ENCODE measurements at places on chromosomes 7 and 10. TPM values are rescaled to one million over a fixed set of nuclear protein-coding genes. Genes with fewer than 3 reads are reported as not detected.

COA1 gene
- total RNA-seq = 43.2 TPM

ADARB2 gene
- total RNA-seq = 3.2 TPM

MYH16 gene
- total RNA-seq = not detected

CALD1 gene
- total RNA-seq = 2,150 TPM

TUBAL3 gene
- not detected for total RNA-seq

ANKRD61 gene
- total RNA-seq = not detected

NRCAM gene
- 1.8 TPM for total RNA-seq

CHST15 gene
- 57.9 TPM for total RNA-seq

EPO gene
- total RNA-seq = not detected

DNA sequence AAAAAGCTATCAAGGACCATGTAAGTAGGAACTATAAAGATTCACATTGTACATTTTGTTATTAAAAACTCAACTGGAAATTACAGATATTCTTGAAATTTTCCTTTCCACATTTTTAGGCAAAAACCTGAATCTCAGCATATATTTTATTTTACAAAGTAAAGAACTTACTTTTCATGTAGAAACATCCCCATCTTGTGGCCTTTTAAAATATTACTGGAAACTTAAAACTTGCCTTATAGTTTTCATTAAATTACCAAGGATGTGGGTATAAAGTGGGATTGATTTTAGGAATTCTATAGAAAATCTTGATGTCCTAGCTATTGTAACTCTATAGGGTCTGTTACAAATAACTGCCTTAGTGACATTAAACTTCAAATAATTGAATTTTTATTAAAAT, 10.6 kb downstream of the DBF4 start:
- DNase-seq = no peak

- no peak for DNase-seq
These were observed 128.7 kb upstream of the LYZL1 start for GRCh38 chr10:29160150-29160617.

GRCh38 chr7:40674316-40674715, 539.5 kb downstream of the SUGCT start:
- no peak for DNase-seq

GRCh38 chr7:69732203-69732602, 133.9 kb downstream of the AUTS2 start:
- no peak for DNase-seq

DNA sequence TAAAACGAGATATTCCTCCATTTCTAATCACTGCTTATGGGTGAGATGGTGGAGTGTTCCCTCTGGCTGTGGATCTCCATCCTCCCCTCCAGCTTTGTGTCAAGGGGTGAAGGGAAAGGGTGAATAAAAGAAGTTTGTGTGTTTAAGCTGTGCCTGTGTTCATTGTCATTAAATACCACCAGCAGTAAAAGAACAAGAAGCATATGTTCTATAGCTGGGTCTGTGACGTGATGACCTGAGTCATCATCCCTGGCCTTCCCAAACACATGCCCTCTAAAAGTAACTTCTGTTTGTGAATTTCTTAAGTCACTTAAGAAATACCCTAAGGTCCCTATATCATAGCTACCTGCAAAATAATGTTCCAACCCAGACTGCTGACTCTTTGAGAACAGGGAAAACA, 104.9 kb downstream of the PPP1R17 start:
- no peak for DNase-seq

GRCh38 chr10:13840036-13840435, 253.3 kb downstream of the PRPF18 start:
- DNase-seq = no peak

- no peak for DNase-seq
These were observed 11.5 kb downstream of the MINDY4 start for GRCh38 chr7:30782690-30783089.

GRCh38 chr10:79116801-79117723, 48.3 kb downstream of the ZMIZ1 start:
- DNase-seq = peak; percentile 86

DNA sequence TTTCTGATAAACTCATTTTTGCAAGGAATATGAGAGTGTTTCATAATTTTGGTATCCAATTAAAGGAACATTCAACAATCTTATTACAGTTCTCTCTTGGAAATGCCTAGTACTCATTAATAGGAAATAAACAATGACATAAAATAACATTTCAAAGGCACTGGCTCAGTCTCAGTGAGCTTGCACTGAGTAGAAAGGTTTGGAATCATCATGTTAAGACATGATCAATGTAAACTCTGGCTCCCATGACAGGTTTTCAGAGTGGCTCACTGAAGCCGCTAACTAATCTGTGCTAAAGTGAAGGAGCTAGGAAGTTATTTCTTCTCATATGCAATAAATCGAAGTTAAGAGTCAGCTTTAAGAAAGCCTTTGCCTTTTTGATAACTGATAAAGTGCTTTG, 203.3 kb upstream of the HGF start:
- no peak for DNase-seq

DNA sequence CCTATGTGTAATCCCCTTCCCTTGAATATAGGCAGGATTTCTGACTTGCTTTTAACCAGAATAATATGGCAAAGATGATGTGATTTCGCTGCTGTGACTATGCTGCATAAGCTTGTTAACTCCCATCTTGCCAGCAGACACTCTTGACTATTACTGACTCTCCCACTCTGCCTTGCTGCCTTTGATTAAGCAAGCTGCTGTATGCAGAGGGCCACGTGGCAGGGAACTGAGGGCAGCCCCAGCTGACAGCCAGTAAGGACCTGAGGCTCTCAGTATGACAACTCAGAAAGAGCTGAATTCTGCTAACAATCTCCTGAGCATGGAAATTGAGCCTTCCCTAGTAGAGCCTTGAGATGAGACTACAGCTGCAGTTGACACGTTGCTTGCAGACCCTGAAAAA, 279.4 kb upstream of the CACNA2D1 start:
- DNase-seq = no peak

GRCh38 chr7:49995681-49996080, 97.4 kb downstream of the ZPBP start:
- DNase-seq = no peak

DNA sequence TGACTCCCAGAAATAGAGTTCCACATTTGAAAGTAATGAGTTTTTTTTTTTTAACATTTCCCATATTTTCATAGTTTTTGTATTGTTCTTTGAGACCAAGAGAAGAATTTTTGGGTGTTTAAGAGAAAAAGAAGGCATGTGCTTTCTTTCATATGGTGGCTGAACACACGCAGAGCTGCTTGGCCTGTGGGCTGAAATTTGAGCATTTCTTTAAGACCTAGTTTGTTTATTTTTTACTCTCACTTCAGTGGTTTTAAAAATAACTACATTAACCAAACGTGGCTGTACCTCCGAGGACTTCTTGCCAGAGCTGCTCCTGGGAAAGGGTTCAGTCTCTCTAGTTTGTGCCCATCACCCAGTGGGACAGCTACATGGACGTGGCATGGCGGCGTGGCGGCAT, 58.3 kb downstream of the INPP5A start:
- no peak for DNase-seq

- DNase-seq = no peak
These were observed 157.6 kb downstream of the GRK5 start for GRCh38 chr10:119364645-119365600.

GRCh38 chr7:78124216-78124615, 325.6 kb downstream of the PHTF2 start:
- DNase-seq = no peak

DNA sequence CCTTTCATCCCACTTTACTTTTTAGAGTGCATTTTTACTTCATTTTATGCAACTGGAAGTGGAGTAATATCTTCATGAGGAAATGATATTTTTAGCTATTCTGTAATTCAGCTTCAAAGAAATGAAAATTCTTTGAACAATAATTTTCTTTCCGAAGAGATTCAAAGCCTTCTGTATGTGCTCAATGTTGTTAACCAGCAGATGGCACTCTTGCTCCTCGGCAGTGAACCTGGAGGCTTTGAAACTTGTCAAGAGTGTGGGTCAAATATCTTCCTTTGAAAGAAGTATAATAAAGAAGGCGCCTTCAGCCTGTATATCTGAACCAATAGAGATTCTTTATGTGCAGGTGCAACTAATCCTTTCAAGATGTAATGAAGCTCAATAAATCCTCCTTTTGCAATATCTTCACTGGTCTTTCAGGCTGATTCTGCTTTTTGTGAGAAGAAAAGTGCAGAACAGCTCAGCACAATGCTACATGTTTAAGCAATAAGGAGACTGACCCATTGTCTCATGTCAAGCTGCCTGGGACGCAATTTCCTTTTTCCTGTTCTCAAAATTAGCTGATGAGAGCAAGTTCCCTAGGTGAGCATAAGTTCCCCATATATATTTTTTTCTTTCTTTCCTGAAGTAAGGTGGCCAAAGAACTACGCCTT, 258.4 kb downstream of the SEMA3A start:
- DNase-seq = peak; percentile 72

DNA sequence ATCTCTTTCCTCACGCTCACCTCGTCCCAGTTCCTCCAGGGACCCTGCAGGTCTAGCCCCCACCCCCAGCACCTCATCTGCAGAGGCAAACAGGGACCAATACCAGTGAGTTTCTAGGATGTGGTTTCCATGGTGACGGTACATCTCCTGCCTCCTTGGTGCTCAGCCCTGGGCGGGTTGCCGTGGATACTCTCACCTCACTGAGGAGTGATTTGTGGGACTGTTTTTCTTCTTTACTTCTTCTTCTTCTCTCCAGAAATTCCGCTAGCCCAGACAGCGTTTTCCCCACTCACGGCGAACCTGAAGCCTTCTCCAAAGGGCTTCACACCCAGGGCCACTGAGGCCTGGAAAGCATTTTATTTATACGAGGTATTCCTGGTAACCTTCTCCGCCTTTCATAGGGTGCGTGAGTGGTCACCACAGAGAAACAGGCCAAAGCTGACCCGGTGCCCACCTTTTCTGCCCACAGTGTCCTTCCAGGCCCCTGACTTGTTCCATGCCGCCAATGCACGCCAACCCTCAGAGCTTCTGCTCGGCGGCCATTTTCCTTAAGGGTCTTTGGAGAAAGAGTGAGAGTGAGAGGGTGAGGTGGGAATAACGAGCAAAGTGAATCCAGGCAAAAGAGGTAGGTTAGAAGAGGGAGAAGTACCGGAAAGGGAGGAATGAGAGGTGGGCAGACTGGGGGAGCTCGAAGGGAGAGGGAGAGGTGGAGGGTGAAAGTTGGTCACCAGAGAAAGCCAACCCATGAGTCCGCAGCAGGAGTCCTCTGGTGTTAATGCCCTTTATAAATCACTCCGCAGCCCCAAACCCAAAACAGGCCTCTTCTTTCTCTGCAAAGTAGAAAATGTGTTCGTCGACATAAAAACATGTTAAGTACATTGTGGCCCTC, 15.5 kb downstream of the FAM241B start:
- peak; percentile 46 for DNase-seq

- DNase-seq = no peak
These were observed 94.2 kb upstream of the PRKCQ start for GRCh38 chr10:6674291-6674690.

DNA sequence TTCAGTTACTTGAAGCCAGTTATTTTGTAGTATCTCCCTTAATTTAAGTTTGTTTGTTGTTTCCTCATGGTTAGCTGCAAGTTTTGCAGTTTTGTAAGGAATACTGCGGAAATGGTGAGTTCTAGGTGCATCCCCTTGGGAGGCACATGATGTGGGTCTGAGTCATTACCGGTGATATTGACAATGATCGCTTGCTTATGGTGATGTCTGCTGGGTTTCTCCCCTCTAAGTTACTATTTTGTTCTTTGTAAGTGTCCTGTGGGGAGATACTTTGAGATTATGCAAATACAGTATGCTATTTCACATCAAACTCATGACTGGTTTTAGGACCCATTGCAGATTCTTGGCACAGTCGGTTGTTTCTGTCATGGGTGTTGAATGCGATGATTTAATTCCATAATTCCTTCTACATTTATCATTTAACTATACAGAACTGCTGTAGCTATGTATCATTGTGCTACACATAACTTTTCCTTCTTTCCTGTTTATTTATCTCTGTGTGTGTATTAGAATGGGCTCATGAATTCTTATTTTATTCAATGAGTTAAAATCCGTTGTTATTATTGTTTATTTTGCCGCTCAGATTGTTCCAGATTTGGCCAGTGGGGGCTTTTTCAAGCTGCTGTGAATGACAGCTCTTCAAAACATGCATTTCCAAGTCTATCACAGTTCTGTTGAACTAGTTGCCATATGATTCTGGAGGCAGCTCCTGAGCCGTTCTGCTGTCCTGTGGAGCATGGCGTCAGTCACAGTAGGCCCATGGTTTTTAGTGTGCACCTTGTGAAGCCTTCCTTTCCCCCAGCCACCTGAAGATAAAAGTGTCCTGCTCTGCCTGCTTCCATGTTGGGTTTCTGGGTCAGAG, 18.4 kb downstream of the TSPAN14 start:
- DNase-seq = no peak

DNA sequence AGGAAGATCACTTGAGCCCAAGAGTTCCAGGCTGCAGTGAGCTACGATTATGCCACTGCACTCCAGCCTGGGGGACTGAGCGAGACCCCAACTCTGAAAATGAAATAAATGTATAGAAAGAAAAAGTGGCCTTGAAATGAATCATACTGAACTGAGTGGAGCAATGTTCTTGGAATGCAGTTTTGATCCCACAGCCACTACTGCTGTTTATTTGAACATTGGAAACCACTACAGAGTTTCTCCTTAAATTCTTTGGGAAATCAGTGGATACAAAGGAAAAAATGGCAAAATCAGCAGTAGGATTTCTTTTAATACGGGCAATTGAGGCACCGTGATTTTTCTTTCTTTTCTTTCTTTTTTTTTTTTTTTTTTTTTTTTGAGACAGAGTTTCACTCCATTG, 637.4 kb downstream of the GALNT17 start:
- DNase-seq = no peak

DNA sequence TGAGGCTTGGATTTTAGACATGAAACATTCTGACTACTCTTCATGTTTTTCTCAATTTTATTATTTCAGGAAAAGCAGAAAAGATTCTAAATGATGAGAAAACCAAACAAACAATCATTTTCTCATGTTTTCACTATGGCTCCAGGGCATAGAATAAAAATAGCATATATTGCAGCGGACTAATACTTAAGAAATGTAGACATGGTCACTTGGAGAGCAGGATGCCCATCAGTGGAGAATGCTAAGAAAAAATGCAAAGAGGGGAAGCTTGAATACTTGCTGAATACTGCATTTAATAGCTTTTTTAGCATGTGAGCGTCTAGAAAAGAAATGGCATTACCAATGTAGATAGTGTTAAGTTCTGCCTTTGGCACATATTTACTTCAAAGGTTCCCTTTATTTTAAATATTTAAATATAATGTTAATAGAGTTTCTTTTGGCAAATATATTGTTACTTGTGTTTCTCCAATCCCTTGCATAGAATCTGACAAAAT, 107.9 kb downstream of the PPP1R17 start:
- DNase-seq = no peak

DNA sequence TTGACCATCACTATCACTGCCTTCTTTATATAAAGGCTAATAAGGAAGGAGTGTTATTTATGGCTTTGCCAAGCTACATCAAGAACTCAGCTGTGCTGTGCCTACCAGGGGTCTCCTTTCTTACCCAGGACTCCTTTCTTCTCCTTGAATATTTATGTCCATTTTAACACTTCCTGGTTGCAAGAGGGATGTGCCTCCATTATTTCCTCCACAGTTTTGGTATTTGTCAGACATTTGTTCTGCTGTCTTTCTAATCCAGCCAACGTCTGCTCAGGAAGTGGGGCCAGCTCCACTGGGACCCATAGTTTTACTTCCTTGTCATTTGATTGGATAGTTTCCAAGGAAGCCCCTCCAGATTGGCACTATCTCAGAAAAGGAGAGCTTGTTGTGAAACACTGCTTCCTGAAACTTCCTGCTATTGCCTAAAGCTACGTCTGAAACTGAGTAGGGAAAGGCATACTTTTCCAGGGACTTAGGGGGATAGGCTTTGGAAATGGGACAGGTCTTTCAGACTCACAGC, 6.6 kb upstream of the STRIP2 start:
- DNase-seq = no peak

Measured in sigmoid colon (tissue), 7 donors.